ENCODE measurements at places on chromosomes 4 and X.

DNA sequence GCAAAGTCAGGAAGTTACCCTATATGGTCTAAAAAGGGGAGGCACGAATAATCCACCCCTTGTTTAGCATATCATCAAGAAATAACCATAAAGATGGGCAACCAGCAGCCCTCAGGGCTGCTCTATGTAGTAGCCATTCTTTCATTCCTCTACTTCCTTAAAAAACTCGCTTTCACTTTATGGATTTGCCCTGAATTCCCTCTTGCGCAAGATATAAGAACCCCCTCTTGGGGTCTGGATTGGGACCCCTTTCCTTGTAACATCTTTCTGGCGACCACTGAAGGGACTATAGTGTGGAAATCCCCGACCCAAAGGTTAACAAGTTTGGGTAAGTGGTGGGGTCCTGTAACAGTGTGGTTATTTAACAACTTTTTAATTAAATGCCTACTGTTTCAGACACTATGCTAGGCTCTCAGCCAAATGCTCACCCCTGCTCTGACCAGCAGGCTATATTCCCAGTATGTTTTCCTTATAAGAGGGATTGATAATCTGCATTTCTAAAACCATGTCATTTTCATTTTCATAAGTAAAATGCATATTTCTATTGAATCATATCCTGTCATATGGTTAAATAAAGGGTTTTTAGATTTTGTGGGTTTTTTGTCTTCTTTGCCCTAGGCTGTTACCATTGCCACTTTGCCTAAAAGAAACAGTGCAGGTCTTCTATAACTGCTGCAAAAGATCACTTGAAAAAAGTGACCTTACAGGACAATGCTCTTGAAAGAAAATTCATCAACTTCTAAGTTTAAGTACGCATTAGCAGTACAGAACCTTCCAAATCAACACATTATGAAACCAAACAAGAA is 41.5 kb downstream of the ANAPC10 start:
- H3K4me1 ChIP-seq: no peaks in the 10 kb centered on the region
- H3K36me3 ChIP-seq: no peaks in the 10 kb centered on the region
- H3K27me3 ChIP-seq: no peaks in the 10 kb centered on the region

GRCh38 chrX:129534816-129535578 is 5.1 kb upstream of the OCRL start:
- DNase-seq: peak; percentile 91
- no peak overlapping the region for H3K4me3 ChIP-seq
- H3K27ac ChIP-seq: no peak overlapping the region

- peaks cover 7% of the 10 kb centered on the region for H3K27me3 ChIP-seq
- no peak overlapping the region for H3K4me3 ChIP-seq
- no peaks in the 10 kb centered on the region for H3K4me1 ChIP-seq
- DNase-seq: no peak
- no peak overlapping the region for H3K27ac ChIP-seq
Observed at GRCh38 chrX:72470532-72471223, 102.0 kb downstream of the HDAC8 start.

- H3K27me3 ChIP-seq: no peaks in the 10 kb centered on the region
- DNase-seq: no peak
- no peak overlapping the region for H3K27ac ChIP-seq
- H3K4me3 ChIP-seq: no peak overlapping the region
- H3K4me1 ChIP-seq: no peaks in the 10 kb centered on the region
Observed at GRCh38 chr4:176226736-176227135, 31.4 kb upstream of the SPATA4 start.

- H3K4me1 ChIP-seq: no peaks in the 10 kb centered on the region
- peak; percentile 84 for DNase-seq
- no peak overlapping the region for H3K4me3 ChIP-seq
- H3K27me3 ChIP-seq: no peaks in the 10 kb centered on the region
- H3K27ac ChIP-seq: no peak overlapping the region
Observed at GRCh38 chrX:1599791-1600405, 8.5 kb downstream of the AKAP17A start.

DNA sequence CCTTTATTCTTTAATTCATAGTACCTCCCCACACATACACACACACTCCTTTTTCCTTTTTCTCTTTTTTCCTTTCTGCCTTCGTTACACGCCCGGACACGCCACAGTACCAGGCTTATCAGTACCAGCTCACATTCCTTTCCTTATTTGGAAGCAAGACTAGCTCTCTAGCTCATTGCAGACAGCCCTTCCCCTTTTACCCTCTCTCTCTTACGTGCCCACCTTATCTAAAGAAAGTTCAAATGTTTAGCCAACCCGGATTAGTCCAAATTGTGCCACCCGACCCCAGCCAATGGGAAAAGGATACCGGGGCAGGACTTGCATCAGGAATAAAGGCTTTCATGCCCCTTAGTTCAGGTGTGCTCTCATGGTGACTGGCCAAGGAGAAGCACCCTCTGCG is 194.7 kb upstream of the VCX3A start:
- DNase-seq: no peak
- H3K4me1 ChIP-seq: no peaks in the 10 kb centered on the region
- H3K36me3 ChIP-seq: no peaks in the 10 kb centered on the region
- no peak overlapping the region for H3K4me3 ChIP-seq

DNA sequence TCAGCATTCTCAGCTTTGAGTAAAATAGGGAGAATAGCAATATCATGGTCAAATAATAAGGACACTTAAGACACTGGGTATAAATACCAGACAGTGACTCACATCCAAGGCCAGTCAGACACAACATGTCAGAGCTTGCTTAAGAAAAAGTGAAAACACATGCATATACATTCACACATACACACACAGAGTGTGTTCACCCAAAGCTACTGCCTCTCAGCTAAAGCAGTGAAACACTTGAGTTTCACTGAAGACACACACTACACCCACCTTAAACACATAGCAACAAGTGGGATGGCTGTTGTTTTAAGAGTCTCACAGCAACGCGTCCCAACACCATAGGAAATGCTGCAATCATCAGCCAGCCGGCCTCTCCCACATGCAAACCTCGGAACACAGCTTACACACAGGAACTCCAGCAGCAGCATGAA is 14.4 kb downstream of the SHROOM4 start:
- H3K4me3 ChIP-seq: peak overlapping the region; percentile 52
- H3K27me3 ChIP-seq: peaks cover 3% of the 10 kb centered on the region
- peak overlapping the region; percentile 63 for H3K27ac ChIP-seq
- H3K4me1 ChIP-seq: peaks cover 9% of the 10 kb centered on the region

GRCh38 chrX:12581546-12581945 is 209.7 kb upstream of the PRPS2 start:
- H3K27me3 ChIP-seq: no peaks in the 10 kb centered on the region
- no peak overlapping the region for H3K27ac ChIP-seq

DNA sequence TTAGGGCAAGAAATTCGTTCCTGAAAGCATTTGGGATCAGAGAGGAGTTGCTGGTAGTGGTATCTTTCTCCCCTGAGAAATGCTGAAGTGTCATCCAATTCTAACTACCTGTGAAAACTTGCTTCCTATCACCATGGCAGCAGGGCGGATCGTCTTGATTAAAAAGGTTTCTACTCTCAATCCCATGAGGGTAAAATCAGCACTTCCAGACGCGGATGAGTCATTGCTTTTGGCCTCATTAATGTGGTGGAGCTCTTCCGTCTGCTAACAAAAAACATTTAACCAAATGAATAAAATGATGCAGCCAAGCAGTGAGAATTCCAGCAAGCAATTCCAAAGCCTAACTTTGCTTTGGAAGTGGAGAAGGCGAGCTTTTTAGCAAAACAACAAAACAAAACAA is 325.6 kb downstream of the CAMK2D start:
- peak overlapping the region; percentile 88 for H3K27ac ChIP-seq
- no peaks in the 10 kb centered on the region for H3K27me3 ChIP-seq
- DNase-seq: peak; percentile 50
- no peaks in the 10 kb centered on the region for H3K36me3 ChIP-seq
- H3K4me1 ChIP-seq: peaks cover 60% of the 10 kb centered on the region

- DNase-seq: peak; percentile 52
- H3K36me3 ChIP-seq: no peaks in the 10 kb centered on the region
- peak overlapping the region; percentile 97 for H3K27ac ChIP-seq
- H3K4me3 ChIP-seq: peak overlapping the region; percentile 63
- peaks cover 6% of the 10 kb centered on the region for H3K4me1 ChIP-seq
Observed at GRCh38 chr4:150510176-150510865, 71.6 kb upstream of the MAB21L2 start.

DNA sequence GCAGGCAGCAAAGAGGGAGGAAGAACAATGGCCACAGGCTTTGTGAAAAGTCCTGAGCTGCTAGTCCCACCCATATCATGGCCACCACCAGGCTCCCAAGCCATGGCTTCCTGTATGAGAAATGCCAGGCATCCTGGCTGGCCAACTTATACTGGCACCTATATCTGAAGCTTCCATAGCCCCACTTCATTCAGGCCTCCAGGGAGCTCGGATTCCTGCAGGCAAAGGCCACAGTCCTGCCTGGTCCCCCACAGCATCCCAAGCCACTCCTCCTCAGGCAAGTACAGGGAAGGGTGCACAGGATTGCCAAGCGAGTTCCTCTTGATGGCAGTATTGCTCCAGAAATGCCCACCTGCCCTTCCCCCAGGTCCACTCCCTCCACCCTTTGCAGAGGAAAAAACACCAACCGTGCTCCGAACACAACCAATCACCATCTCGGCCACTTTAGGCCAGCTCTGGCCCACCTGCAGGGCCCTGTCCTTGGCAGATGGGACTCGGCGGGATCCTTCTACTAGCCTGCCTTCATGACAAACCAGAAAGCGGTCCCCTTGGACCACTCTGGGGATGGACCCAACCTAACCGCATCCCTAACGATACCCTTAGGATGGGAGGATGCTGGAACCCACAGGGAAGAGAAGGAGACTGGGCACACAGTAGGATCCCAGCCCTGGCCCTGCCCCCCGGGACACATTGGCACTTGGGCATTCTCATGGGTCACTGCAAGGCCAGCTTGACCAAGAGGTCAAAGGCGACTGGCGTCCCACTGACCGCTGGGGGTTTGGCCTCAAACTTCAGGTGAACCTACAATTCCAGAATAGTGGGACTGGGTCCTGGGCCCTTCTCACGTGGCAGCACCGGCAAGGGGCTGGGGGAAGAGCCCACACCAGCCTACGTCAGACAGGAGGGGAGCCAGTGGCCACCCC is 220.4 kb upstream of the AGTR2 start:
- H3K36me3 ChIP-seq: no peaks in the 10 kb centered on the region
- DNase-seq: no peak
- H3K27me3 ChIP-seq: no peaks in the 10 kb centered on the region
- H3K27ac ChIP-seq: no peak overlapping the region

GRCh38 chrX:23661671-23662070 is 5.6 kb upstream of the PRDX4 start:
- peaks cover 3% of the 10 kb centered on the region for H3K4me1 ChIP-seq
- H3K27ac ChIP-seq: no peak overlapping the region
- DNase-seq: no peak
- H3K36me3 ChIP-seq: no peaks in the 10 kb centered on the region
- no peaks in the 10 kb centered on the region for H3K27me3 ChIP-seq

DNA sequence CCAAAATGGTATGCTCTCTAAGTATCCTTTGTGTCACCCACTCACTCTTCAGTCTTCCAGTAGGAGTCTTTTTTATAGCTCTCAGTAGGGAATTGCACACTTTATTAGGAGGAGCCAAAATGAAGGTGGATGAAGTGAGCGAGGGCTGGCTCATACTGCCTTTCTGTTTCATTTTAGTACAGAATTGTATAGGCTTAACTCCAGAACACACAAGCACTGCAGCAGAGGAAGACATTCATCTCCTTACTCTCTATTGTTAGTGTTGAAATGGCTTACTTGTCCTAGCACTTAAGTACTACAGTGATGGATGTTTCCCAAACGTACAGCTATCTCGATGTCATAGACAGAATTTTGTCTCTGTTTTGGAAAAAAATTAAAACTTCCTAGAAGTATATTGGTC is 327.3 kb upstream of the ATOH1 start:
- DNase-seq: no peak
- no peaks in the 10 kb centered on the region for H3K4me1 ChIP-seq
- no peak overlapping the region for H3K4me3 ChIP-seq
- no peaks in the 10 kb centered on the region for H3K27me3 ChIP-seq
- no peaks in the 10 kb centered on the region for H3K36me3 ChIP-seq

- peaks cover 3% of the 10 kb centered on the region for H3K4me1 ChIP-seq
- H3K27ac ChIP-seq: no peak overlapping the region
- no peak for DNase-seq
- H3K4me3 ChIP-seq: no peak overlapping the region
- H3K27me3 ChIP-seq: no peaks in the 10 kb centered on the region
- no peaks in the 10 kb centered on the region for H3K36me3 ChIP-seq
Observed at GRCh38 chr4:38381788-38382187, 282.2 kb upstream of the KLF3 start.

DNA sequence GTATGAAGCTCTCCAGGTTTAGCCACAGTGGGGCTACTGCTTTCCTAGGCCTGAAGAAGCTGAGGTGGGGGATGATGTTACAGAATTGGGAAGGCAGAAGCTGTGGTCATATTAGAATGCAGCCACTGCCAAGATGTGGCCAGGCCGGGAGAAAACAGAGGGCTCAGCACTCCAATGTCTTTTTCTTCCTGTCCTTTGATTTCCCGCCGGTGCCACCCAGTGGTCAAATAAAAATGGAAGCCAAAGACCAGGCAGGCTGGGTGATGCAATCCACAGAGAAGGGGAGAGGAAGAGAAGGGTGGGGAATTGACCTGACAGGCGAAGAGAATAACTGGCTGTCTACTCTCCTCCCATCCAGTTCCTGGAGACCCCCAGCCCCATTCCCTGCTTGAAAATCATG is 94.9 kb upstream of the SHISA3 start:
- H3K27me3 ChIP-seq: no peaks in the 10 kb centered on the region
- H3K27ac ChIP-seq: no peak overlapping the region
- no peak for DNase-seq
- no peak overlapping the region for H3K4me3 ChIP-seq
- H3K4me1 ChIP-seq: no peaks in the 10 kb centered on the region

- no peaks in the 10 kb centered on the region for H3K36me3 ChIP-seq
- no peak overlapping the region for H3K4me3 ChIP-seq
- H3K27ac ChIP-seq: no peak overlapping the region
- no peaks in the 10 kb centered on the region for H3K4me1 ChIP-seq
- no peak for DNase-seq
- no peaks in the 10 kb centered on the region for H3K27me3 ChIP-seq
Observed at GRCh38 chr4:174882317-174882992, 35.7 kb upstream of the ADAM29 start.

DNA sequence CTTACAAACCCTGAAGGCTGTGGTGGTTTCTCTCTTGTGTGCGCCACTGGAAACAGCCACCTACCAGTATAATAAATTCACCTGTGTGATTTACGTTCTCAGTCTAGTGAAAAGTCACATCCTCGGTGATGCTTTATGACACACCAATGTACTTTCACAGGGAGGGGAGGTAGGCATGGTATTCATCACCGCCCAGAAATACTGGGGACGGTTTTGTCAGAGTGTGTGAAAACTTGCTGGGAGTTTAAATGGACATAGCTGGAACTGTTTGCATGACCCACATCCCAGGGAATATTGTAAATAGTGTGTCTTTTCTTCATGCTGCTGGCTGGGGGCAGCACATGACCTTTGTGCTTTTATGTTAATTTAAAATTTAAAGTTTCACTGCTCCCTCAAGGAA is 421.8 kb downstream of the MAPK10 start:
- no peaks in the 10 kb centered on the region for H3K27me3 ChIP-seq
- DNase-seq: no peak
- H3K27ac ChIP-seq: no peak overlapping the region
- H3K4me3 ChIP-seq: no peak overlapping the region
- no peaks in the 10 kb centered on the region for H3K36me3 ChIP-seq

GRCh38 chr4:173257732-173258717 is 76.1 kb downstream of the HMGB2 start:
- no peaks in the 10 kb centered on the region for H3K4me1 ChIP-seq
- H3K36me3 ChIP-seq: no peaks in the 10 kb centered on the region
- no peak overlapping the region for H3K4me3 ChIP-seq
- peak; percentile 27 for DNase-seq

All from osteoblast (primary cell).